Posterior vena cava (tissue), 2 donors: ENCODE measurements at places on chromosomes 6 and 20. TPM values are rescaled to one million over a fixed set of nuclear protein-coding genes. Genes with fewer than 3 reads are reported as not detected.

GRCh38 chr20:49462626-49463025 lies 19.8 kb downstream of the KCNB1 start:
- DNase-seq = no peak

GRCh38 chr20:47790580-47790965 lies 5.3 kb upstream of the SULF2 start:
- DNase-seq = no peak

DNA sequence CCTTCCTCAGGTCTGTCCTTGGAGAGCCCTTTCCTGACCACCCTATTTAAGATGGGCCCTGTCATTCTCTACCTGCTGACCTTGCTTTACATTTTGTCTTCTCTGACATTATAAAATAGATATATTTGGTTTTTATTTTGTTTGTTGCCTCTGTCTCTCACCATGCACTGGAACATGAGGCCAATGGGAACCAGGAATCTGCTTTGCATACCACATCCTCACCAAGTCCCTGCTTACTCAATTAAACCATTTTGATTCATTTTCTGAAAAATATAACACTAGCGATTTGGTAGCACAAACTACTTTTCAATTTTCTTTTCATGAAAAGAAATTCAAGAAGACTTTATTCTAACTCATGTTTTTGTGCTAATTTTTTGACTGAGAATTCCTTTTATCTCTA lies 32.8 kb upstream of the POPDC3 start:
- no peak for DNase-seq

- no peak for DNase-seq
Observed at GRCh38 chr6:45714006-45714730, 301.5 kb downstream of the CLIC5 start.

GRCh38 chr6:33641144-33641543 lies 20.0 kb downstream of the ITPR3 start:
- no peak for DNase-seq

DNA sequence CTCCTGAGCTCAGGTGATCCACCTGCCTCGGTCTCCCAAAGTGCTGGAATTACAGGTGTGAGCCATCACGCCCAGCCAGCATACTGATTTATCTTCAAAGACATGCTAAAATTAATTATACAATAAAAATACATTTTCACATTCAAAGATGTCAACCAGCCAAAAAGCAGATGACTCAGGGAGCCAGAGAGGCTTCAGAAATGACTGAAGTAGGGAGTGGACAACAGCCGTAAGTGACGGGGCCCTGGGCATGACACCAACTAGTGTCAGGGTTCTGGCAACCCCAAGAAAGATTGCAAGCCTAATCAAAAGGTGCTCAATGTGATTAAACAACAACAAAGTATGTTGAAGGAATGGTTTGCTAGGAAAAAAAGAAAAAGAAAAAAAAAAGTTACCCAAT lies 28.4 kb downstream of the GPLD1 start:
- DNase-seq = no peak

- no peak for DNase-seq
Observed at GRCh38 chr20:15992564-15992963, 580.7 kb downstream of the KIF16B start.

- DNase-seq = no peak
Observed at GRCh38 chr6:15401120-15401519, 155.3 kb downstream of the JARID2 start.

GRCh38 chr20:54113566-54113965 lies 43.2 kb upstream of the BCAS1 start:
- DNase-seq = no peak

GRCh38 chr6:107977283-107977682 lies 19.3 kb upstream of the SEC63 start:
- DNase-seq = no peak

TREML1 gene
- 0.56 TPM for total RNA-seq

KCNK17 gene
- total RNA-seq = 0.74 TPM

HS3ST5 gene
- total RNA-seq = not detected

PMEPA1 gene
- total RNA-seq = 45.6 TPM

SYCP2L gene
- total RNA-seq = 0.71 TPM

BPIFA1 gene
- total RNA-seq = not detected

SENP6 gene
- 109 TPM for total RNA-seq

RBPJL gene
- not detected for total RNA-seq

MYT1 gene
- total RNA-seq = not detected
